ENCODE measurements at places on chromosomes 7 and 10.

GRCh38 chr7:18498341-18498740 is 2.8 kb downstream of the HDAC9 start:
- H3K27ac ChIP-seq = no peak overlapping the region
- H3K36me3 ChIP-seq = no peaks in the 10 kb centered on the region
- H3K4me1 ChIP-seq = no peaks in the 10 kb centered on the region
- H3K4me3 ChIP-seq = no peak overlapping the region

DNA sequence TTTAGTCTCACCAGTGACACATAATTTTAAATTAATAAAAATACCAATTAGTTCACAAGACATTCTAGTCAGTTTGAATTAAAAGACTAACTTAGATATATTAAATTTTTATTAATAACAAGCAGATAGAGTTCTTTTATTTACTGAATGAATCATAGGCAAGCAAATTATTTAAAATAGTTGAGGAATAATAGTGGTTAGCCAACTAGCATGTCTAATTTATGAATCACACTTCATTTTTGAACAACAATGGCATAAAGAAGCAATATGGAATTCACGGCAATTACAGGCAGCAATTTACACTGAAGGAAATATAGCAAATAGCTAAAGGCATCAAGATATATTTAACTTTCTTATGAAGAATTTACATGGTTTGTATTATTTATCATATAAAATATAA is 187.0 kb upstream of the SLC26A5 start:
- H3K36me3 ChIP-seq = no peaks in the 10 kb centered on the region
- H3K4me3 ChIP-seq = no peak overlapping the region
- no peaks in the 10 kb centered on the region for H3K27me3 ChIP-seq
- no peak for DNase-seq

GRCh38 chr7:152180587-152180986 is 155.1 kb downstream of the GALNT11 start:
- no peak overlapping the region for H3K27ac ChIP-seq
- H3K36me3 ChIP-seq = peaks cover 86% of the 10 kb centered on the region
- DNase-seq = no peak
- no peaks in the 10 kb centered on the region for H3K27me3 ChIP-seq
- H3K4me1 ChIP-seq = no peaks in the 10 kb centered on the region

DNA sequence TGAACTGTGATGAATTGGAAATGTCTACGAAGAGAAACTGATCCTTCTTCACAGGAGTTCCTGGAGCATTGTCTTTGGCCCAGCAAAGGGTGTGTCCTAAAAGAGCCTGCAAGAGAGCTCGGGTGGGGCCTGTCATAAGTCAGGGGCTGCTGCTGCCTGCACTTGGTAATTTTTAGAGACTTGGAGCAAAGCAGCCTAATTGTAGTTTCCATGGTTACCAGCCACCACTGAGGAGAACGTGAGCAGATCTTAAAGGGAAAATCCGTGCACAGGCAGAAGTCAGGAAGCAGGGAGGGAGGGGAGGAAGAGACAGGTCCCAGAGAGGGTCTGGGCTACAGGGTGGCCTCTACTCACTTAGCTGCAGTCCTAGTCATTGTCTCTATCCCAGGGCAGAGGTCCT is 463.6 kb downstream of the PLXNA4 start:
- H3K4me3 ChIP-seq = no peak overlapping the region
- H3K36me3 ChIP-seq = no peaks in the 10 kb centered on the region
- peaks cover 15% of the 10 kb centered on the region for H3K4me1 ChIP-seq
- H3K27ac ChIP-seq = no peak overlapping the region
- no peak for DNase-seq

DNA sequence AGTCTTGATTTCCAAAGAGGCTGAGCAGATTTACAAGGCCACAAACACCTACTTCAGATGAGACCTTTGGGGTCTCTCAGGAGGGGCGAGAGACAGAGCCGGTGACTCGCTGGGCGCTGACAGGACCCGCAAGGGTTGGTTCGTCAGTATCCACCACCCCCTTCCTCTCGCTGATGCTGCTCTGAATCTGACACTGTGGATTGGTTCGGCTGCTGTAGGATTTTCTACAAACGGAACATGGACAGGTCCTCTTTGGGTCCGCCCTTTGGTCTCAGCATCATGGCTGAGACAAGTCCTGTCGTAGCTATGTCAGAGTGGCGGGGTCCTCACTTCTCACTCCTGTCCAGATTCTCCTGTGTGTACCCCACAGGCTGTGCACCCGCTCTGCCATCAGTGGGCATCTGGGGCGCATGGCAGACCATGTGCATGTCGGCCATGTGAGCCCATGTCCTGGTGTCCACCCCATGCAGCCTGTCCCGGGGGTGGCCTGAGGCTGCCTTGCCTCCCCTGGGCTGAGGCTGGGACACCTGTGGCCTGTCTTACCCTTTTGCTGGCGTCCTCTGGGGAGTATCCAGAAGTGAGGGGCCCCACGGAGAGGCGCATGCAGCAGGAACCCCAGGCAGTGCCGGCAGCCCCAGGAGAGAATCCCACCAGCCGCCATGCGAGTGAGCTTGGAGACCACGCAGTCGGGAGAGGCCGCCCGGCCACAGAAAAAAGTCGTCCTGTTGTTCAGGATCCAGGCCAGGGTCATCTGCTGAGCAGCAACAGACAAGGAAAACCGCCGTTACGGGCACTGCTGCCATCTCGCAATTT is 21.6 kb upstream of the FAM20C start:
- H3K4me1 ChIP-seq = no peaks in the 10 kb centered on the region
- no peaks in the 10 kb centered on the region for H3K36me3 ChIP-seq
- H3K27me3 ChIP-seq = no peaks in the 10 kb centered on the region
- DNase-seq = peak; percentile 35
- no peak overlapping the region for H3K4me3 ChIP-seq

DNA sequence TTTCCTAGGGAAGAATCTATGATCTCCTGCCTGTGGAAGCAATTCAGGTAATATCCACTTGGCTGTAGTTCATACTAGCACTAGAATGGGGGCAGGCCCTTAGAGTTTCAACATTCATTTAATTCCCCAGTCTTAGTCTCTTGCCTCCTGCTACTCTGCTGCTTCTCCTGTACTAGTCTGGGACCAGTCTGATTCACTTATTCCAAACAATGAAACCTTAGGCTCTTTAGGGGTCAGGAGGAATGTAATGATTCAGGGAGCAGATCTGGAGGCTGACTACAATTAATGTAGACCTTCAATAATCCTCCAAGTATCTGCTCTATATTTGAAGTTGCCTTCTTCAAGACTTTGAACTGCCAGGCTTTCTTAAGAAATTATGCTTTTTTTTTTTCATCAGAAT is 101.8 kb downstream of the GNAT3 start:
- no peaks in the 10 kb centered on the region for H3K27me3 ChIP-seq
- H3K4me1 ChIP-seq = peaks cover 28% of the 10 kb centered on the region
- H3K27ac ChIP-seq = no peak overlapping the region
- DNase-seq = no peak
- H3K4me3 ChIP-seq = no peak overlapping the region

- H3K27ac ChIP-seq = no peak overlapping the region
- no peaks in the 10 kb centered on the region for H3K4me1 ChIP-seq
- H3K4me3 ChIP-seq = no peak overlapping the region
- H3K27me3 ChIP-seq = no peaks in the 10 kb centered on the region
- no peak for DNase-seq
These were observed 74.0 kb downstream of the GPR141 start for GRCh38 chr7:37757563-37757962.

- no peak overlapping the region for H3K4me3 ChIP-seq
- peaks cover 2% of the 10 kb centered on the region for H3K4me1 ChIP-seq
- no peak overlapping the region for H3K27ac ChIP-seq
- DNase-seq = no peak
- no peaks in the 10 kb centered on the region for H3K36me3 ChIP-seq
These were observed 27.4 kb upstream of the GOLGA7B start for GRCh38 chr10:97822261-97822687.

DNA sequence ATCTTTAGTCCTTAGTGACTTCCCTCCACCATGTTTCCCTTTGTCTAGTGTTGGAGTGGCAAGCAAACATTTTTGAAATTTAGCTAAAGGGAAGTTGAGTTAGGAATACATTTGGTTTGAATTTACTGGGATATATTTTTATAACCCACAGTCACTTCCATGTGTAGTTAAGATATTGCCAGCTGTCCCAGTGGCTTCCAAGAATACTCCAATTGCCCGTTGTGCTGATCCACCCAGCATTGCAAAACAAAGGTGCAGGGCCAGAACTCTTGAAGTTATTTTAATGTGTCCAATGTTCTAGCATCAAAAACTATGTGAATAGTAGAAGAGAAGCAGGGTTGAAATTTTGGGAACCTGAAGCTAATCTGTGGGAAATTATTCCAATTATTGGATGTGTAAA is 2.5 kb upstream of the P4HA1 start:
- no peak overlapping the region for H3K4me3 ChIP-seq
- peaks cover 2% of the 10 kb centered on the region for H3K4me1 ChIP-seq
- H3K27ac ChIP-seq = no peak overlapping the region
- no peaks in the 10 kb centered on the region for H3K36me3 ChIP-seq
- no peak for DNase-seq
- no peaks in the 10 kb centered on the region for H3K27me3 ChIP-seq

- DNase-seq = no peak
- no peaks in the 10 kb centered on the region for H3K27me3 ChIP-seq
- H3K4me1 ChIP-seq = no peaks in the 10 kb centered on the region
- no peak overlapping the region for H3K4me3 ChIP-seq
- no peaks in the 10 kb centered on the region for H3K36me3 ChIP-seq
These were observed 712.9 kb downstream of the SORCS3 start for GRCh38 chr10:105354010-105354409.

DNA sequence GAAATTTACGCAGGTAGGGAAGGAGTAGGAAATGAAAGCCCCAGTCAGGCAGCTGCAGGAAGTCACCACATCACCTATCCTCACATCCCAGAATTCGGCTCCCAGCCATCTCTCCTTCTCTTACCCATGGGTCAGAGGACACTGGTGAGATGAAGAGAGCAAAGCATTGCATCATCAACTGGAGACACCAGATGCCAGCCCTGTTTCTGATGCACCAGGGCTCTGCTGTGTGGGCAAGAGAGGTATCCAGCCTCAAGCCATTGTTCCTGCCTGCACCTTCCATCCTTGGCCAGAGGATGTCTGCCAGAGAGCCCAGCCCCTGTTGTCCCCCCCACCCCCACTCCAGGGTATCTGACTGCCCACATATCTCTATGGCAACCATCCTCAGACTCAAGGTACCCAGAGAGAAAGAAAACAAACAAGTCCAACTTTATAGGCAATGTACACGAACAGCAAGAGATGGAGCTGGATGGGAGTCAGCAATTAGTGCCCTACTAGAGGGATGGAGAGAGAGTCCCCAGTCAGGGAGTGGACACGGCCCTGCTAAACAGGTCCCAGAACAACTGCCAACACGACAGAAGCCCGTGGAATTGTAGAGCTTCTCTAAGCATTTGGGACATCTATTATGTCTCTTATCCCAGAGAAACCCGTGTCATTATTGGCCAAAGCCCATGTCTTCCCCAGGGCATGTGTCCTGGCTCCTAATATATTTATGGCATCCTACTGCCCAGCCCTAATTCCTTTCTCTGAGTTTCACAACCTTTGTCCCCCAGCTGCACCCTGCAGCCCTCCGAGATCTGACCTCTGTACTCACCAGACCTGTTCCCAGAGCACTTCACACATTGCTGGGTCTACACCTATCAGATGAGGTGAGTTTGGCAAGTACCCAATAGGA is 2.8 kb downstream of the CAMK2G start:
- H3K4me3 ChIP-seq = no peak overlapping the region
- H3K27me3 ChIP-seq = no peaks in the 10 kb centered on the region
- no peak for DNase-seq
- H3K36me3 ChIP-seq = peaks cover 29% of the 10 kb centered on the region
- peaks cover 13% of the 10 kb centered on the region for H3K4me1 ChIP-seq
- H3K27ac ChIP-seq = peak overlapping the region; percentile 8

GRCh38 chr7:2760098-2760889 is 72.3 kb downstream of the AMZ1 start:
- DNase-seq = no peak
- peaks cover 16% of the 10 kb centered on the region for H3K36me3 ChIP-seq
- peaks cover 32% of the 10 kb centered on the region for H3K4me1 ChIP-seq
- H3K27ac ChIP-seq = peak overlapping the region; percentile 94
- no peak overlapping the region for H3K4me3 ChIP-seq

- no peaks in the 10 kb centered on the region for H3K36me3 ChIP-seq
- no peak overlapping the region for H3K4me3 ChIP-seq
- H3K27ac ChIP-seq = no peak overlapping the region
- H3K27me3 ChIP-seq = no peaks in the 10 kb centered on the region
These were observed 580.4 kb downstream of the MAGI2 start for GRCh38 chr7:78873117-78873516.

DNA sequence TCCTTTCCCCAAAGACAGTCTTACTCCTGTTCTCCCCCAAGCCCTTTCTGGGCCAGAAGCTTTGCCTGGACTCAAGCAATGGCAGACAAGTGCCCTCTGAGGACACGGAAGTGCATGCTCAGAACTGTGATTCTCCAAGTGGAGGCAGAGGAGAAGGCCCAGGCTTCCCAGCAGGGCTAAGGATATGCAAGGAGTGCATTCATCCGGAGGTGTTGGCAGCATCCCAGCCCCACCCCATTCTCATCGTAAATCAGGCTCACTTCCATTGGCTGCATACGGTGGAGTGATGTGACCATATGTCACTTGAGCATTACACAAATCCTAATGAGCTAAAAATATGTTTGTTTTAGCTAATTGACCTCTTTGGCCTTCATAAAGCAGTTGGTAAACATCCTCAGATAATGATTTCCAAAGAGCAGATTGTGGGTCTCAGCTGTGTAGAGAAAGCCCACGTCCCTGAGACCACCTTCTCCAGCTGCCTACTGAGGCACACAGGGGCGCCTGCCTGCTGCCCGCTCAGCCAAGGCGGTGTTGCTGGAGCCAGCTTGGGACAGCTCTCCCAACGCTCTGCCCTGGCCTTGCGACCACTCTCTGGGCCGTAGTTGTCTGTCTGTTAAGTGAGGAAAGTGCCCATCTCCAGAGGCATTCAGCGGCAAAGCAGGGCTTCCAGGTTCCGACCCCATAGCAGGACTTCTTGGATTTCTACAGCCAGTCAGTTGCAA is 1.4 kb upstream of the RBP3 start:
- H3K4me1 ChIP-seq = no peaks in the 10 kb centered on the region
- peak; percentile 52 for DNase-seq
- H3K27me3 ChIP-seq = no peaks in the 10 kb centered on the region
- H3K4me3 ChIP-seq = no peak overlapping the region
- no peak overlapping the region for H3K27ac ChIP-seq
- no peaks in the 10 kb centered on the region for H3K36me3 ChIP-seq

GRCh38 chr7:140225562-140226249 is 48.9 kb upstream of the KDM7A start:
- no peaks in the 10 kb centered on the region for H3K4me1 ChIP-seq
- H3K36me3 ChIP-seq = no peaks in the 10 kb centered on the region
- H3K4me3 ChIP-seq = no peak overlapping the region
- no peak overlapping the region for H3K27ac ChIP-seq
- H3K27me3 ChIP-seq = no peaks in the 10 kb centered on the region

GRCh38 chr7:80974396-80975358 is 55.8 kb upstream of the SEMA3C start:
- no peak overlapping the region for H3K4me3 ChIP-seq
- no peaks in the 10 kb centered on the region for H3K36me3 ChIP-seq
- H3K4me1 ChIP-seq = no peaks in the 10 kb centered on the region
- H3K27me3 ChIP-seq = no peaks in the 10 kb centered on the region
- DNase-seq = no peak
